ENCODE measurements at places on chromosomes 6 and 20. TPM values are rescaled to one million over a fixed set of nuclear protein-coding genes. Genes with fewer than 3 reads are reported as not detected.

Gene CRYBG1
- 0.38 TPM for polyA plus RNA-seq

Gene GCNT2
- 3.4 TPM for polyA plus RNA-seq

Gene RIPOR3
- polyA plus RNA-seq = 12.9 TPM

Gene TBX18
- 5.7 TPM for polyA plus RNA-seq

DNA sequence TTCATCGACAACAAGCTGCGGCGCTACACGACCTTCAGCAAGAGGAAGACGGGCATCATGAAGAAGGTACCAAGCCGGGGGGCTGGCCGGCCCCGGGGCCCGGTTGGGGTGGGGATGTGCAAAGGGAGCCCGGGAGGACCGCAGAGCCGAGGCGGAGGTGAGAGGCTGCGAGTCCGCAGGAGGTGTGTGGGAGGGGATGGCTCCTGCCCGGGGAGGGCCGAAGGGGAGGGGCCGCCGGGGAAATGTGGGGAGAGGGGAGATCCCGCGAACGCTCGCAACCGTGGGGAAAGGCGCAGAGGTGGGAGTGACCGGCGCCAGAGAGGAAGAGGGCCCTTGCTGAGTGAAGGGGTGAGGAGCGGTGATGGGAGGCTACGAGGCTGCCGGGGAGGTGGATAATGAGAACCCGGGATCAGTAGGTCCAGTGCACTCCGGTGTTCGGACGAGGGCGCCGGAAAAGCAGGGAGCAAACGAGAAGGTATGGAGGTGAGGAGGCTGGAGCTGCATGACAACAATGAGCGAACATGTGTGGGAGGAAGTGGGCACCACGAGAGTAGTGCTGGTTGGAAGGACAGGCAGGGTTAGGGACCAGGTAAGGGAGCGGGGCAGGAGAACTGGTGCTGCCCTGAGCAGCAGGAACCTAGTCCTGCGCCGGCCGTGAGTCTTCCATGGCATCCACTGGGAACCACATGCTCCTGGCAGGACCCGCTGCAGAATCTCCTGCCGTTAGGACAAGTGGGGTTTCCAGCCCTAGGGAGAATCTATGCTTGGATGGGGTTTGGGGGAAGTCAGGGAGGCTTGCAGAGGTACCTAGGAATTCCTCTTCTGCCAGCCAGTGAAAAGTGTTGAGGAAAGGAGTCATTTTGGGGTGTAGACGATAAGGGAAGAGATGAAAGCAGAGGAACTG, 1.3 kb downstream of the SRF start:
- peak; percentile 68 for DNase-seq

DNA sequence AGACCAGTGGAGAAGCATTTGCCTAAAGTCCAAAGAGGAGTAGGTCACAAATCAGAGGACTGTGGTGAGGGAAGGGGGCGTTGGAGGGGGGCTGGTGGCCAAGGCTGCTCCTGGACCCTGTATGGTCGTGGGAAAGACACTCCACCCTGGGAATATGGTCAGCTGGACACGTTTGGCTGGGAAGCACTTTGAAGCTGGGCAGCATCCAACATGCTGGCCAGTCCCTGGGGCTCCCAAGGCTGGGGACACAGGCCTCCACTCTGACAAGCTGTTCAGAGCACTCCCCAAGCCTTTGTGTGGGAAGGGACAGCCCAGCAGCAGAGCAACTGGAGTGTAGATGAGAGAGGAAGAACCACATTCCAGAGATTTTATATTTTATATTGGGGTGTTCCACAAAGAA, 203.2 kb downstream of the ANKRD60 start:
- no peak for DNase-seq

- no peak for DNase-seq
Observed at GRCh38 chr6:158377860-158378259, 65.6 kb downstream of the TULP4 start.

DNA sequence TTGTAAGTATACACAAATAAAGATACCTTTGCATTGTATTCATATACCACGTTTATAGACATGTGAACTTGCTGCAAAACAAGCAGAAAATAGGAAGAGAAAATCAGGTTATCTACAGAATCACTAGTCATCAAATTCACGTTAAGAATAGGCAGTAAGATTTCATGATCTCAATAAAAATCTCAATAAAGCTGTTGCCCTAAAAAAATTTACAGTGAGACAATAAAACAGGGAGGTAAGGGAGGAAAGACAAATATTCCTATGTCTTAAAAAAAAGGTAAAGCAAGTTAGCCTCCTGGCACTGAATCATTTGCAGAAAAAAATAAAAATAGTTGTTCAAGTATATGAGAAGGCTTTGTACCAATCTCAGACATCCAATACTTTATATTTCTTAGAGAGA, 44.1 kb downstream of the GPX5 start:
- DNase-seq = no peak

GRCh38 chr6:48961781-48962415, 501.2 kb downstream of the MMUT start:
- DNase-seq = no peak

GRCh38 chr6:90846824-90847223, 260.0 kb upstream of the MAP3K7 start:
- no peak for DNase-seq

DNA sequence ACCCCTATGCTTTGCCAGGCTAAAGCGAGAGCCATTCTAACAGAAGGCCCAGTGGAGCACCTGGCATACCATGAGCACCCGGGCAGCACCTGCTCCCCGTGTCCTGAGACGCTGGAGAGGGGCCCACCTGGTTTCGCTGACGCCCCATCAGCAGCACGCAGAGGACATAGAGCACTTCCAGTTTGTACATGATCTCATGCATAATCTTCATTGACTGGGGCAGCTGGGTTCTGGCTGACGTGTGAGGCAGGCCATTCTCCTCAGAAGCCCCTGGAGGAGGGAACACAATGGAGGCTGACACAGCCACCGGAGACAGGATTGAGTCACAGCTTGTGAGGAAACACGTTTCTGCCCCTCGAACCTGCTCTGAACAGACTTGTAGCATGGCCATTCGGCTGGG, 65.4 kb downstream of the MYH7B start:
- no peak for DNase-seq

DNA sequence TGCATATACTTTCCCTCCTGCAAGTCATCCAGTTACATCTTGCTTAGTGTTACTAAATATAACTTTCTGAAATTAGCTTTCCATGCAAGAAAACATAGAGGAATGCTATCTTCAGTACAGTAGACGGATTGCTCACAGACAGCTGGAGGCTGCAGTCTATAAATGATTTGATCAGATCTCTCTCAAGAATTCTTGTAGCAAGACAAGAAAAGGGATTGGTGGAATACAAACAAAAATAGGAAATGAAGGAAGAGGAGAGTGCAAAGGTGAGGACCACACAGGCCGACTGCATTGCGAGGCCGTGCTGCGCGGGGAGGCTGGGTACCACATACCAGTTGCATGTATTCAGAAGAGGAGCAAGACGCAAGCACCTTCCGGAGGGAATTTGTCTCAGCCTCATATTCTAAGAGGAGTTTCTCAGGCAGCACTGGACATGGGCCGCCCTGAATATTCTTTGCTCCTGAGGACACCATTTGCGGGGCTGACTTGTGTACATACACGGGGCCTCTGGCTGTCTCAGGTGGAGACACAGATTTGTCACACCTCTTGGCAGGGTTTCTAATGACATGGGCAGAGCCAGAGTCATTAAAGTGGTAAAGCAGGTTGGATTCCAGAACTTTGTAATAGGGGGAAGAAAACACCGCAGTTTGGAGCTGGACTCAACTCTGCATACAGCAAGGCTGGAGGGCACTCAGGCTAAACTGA, 22.7 kb upstream of the KIF25 start:
- no peak for DNase-seq

- DNase-seq = peak; percentile 71
Observed at GRCh38 chr6:13767121-13767808, 47.1 kb downstream of the MCUR1 start.

GRCh38 chr6:114288701-114289495, 53.9 kb downstream of the HS3ST5 start:
- no peak for DNase-seq

DNA sequence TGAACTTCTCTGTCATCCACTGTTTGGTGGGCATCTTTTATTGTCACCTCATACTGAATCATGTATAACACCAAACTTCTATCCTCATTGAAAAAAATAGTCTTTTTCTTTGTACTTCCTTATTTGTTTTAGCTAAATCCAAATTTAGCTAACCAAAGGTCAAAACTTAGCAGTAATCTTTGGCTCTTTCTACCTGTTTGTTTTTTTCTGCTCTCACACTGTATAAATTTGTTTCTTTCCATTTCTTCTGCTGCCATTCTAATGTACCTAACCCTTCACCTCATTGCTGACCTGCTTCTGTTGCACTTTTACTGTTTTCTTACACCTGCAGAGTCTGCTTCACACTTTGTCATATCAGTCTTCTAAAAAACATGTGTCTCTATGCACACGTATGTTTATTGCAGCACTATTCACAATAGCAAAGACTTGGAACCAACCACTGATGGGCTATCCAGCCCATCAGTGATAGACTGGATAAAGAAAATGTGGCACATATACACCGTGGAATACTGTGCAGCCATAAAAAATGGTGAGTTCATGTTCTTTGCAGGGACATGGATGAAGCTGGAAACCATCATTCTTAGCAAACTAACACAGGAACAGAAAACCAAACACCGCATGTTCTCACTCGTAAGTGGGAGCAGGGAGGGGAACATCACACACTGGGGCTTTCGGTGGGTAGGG, 7.2 kb downstream of the ATRN start:
- no peak for DNase-seq

GRCh38 chr6:37314487-37315156, 39.2 kb upstream of the RNF8 start:
- peak; percentile 51 for DNase-seq

GRCh38 chr6:87824958-87825491, 123.0 kb upstream of the AKIRIN2 start:
- DNase-seq = no peak

DNA sequence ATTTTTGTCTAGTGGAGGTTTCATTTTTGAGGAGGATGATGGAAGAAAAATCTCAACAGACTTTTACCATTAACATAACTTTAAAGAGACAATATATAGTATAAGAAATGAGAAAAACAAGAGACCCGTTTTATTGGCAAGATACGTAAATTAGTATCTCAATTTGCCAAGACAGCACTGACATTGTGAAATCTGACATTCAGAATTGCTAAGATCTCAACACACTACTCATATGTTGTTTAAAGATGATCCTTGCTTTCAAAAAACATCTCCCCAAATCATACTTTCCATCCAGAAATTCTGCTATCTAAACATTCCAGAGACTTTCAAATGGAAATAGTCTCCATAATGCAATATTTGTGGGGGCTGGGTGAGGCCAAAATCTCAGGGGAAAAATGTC, 220.9 kb upstream of the CEP162 start:
- DNase-seq = no peak

DNA sequence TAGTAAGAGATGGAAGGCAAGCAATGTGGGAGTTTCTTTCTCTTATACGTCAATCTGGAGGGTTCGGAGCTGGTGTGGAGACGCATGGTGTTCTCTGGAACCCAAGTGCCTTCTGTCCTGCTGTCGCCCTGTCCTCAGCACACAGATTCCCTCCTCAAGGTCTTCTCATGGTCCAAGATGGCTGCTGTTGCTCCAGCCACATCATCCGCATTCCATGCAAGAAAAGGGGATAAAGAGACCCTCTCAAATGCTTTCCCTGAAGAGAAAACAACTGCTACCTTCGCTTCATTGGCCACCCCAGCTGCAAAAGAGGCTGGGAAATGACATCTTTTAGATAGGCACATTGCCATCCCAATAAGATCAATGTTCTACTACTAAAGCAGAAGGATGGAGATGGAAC, 151.2 kb downstream of the ANKRD60 start:
- DNase-seq = peak; percentile 1

- DNase-seq = no peak
Observed at GRCh38 chr6:167860550-167861226, 34.0 kb downstream of the AFDN start.
